A549 treated with Hydrocortisone at 1 μM for 4 hours (cell line): ENCODE measurements at places on chromosomes 1 and 21. TPM values are rescaled to one million over a fixed set of nuclear protein-coding genes. Genes with fewer than 3 reads are reported as not detected.

The NTMT2 gene
- not detected in 5 replicates for total RNA-seq

The CRP gene
- total RNA-seq, result not detected in 5 replicates

The SLAMF9 gene
- 0.22 to 0.68 TPM (median 0.56 TPM) in 5 replicates for total RNA-seq

The FCRL2 gene
- total RNA-seq, result not detected in 5 replicates

The HJV gene
- total RNA-seq, result not detected in 5 replicates

The TSPEAR gene
- not detected in 5 replicates for total RNA-seq

The NHLH1 gene
- total RNA-seq, result 0.35 to 0.76 TPM (median 0.42 TPM) in 5 replicates

The HSPA13 gene
- total RNA-seq, result 10.8 to 19.8 TPM (median 14.3 TPM) in 5 replicates

The ACBD6 gene
- 52.9 to 57.3 TPM (median 56.7 TPM) in 5 replicates for total RNA-seq

The SUSD4 gene
- 0.57 to 0.91 TPM (median 0.77 TPM) in 5 replicates for total RNA-seq

The RGS16 gene
- 0.18 to 0.45 TPM (median 0.24 TPM) in 5 replicates for total RNA-seq

The ALX3 gene
- not detected in 5 replicates for total RNA-seq

The STUM gene
- not detected in 5 replicates for total RNA-seq

The VANGL2 gene
- total RNA-seq, result 0.55 to 1.0 TPM (median 0.76 TPM) in 5 replicates

The GCSAML gene
- total RNA-seq, result not detected in 5 replicates

The CA14 gene
- total RNA-seq, result not detected in 5 replicates

The CR1L gene
- not detected in 5 replicates for total RNA-seq

The C1orf115 gene
- total RNA-seq, result 4.6 to 7.0 TPM (median 5.8 TPM) in 5 replicates

The CCDC27 gene
- total RNA-seq, result not detected in 5 replicates

The MEX3A gene
- 1.2 to 2.4 TPM (median 2.2 TPM) in 5 replicates for total RNA-seq

The PGBD5 gene
- total RNA-seq, result 0.31 to 0.48 TPM (median 0.44 TPM) in 5 replicates

The ACOT7 gene
- total RNA-seq, result 80.4 to 101 TPM (median 100 TPM) in 5 replicates

The ATP6V1G3 gene
- total RNA-seq, result not detected in 5 replicates

The OR2L8 gene
- not detected in 5 replicates for total RNA-seq

The GJA5 gene
- not detected in 5 replicates for total RNA-seq

The NIBAN1 gene
- total RNA-seq, result 0.81 to 1.2 TPM (median 0.85 TPM) in 5 replicates

The LENEP gene
- total RNA-seq, result not detected in 5 replicates
